Karpas-422 (cell line): ENCODE measurements at places on chromosomes 5 and 9. TPM values are rescaled to one million over a fixed set of nuclear protein-coding genes. Genes with fewer than 3 reads are reported as not detected.

- no peaks in the 10 kb centered on the region for H3K36me3 ChIP-seq
- H3K4me3 ChIP-seq: no peak overlapping the region
- H3K27ac ChIP-seq: no peak overlapping the region
- no peaks in the 10 kb centered on the region for H3K27me3 ChIP-seq
- no peak for DNase-seq
These were observed 140.5 kb downstream of the SNX18 start for GRCh38 chr5:54658010-54658409.

Gene GFI1B
- 6.0 and 6.5 TPM in 2 replicates for total RNA-seq

DNA sequence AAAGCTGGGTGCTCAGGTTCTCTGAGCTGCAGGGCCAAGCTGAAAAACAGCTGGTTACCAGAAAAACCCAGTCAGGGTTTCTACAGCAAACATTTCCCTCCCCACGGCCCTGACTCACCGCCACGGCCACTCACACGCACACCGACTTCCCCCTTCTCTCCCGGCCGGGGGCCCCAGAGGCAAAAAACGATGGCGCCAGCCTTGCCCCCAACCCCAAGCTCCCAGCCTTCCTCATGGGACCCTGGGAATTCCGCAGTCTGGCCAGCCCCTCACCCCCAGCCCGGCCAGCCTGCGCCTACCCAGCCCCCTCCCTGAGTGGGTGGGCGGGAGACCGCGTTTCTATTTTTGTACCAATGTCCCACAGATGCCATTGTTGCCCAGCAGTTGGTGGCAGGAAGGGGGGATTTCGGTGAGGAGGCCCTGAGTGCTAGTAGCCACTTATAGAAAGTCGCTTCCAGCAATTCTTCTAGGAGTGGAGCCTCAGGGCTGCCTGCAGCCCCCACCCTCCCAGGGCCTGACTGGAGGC is 18.4 kb downstream of the ENG start:
- H3K36me3 ChIP-seq: no peaks in the 10 kb centered on the region
- no peak overlapping the region for H3K27ac ChIP-seq
- peaks cover 9% of the 10 kb centered on the region for H3K4me1 ChIP-seq
- no peaks in the 10 kb centered on the region for H3K27me3 ChIP-seq
- DNase-seq: no peak

Gene TOR2A
- total RNA-seq: 10.7 and 12.7 TPM in 2 replicates

GRCh38 chr5:143284521-143284920 is 119.0 kb downstream of the NR3C1 start:
- no peak overlapping the region for H3K27ac ChIP-seq
- peaks cover 77% of the 10 kb centered on the region for H3K36me3 ChIP-seq

DNA sequence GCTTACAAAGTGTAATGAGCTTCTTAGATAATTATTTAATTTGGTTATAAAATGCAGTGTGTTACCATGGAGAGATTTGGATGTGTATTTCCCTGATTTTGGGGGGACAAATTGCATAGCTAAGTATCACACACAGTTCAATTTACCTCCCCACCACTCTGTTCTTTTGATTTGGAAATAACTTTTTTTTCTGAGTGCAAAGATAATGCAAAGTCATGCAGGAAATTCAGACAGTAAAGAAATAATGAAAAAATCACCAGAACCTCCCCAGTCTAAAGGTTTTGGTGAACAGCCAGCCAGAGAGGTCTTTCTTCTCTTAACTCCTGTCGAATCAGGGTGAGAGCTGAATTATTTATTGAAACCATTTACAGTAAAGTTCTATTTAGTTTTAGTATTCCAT is 3.2 kb downstream of the ADGRV1 start:
- no peak for DNase-seq
- no peaks in the 10 kb centered on the region for H3K36me3 ChIP-seq
- H3K4me3 ChIP-seq: no peak overlapping the region
- H3K27ac ChIP-seq: no peak overlapping the region
- no peaks in the 10 kb centered on the region for H3K4me1 ChIP-seq
- H3K27me3 ChIP-seq: no peaks in the 10 kb centered on the region

GRCh38 chr9:87498046-87498810 is 561 bp downstream of the DAPK1 start:
- no peaks in the 10 kb centered on the region for H3K36me3 ChIP-seq
- no peaks in the 10 kb centered on the region for H3K4me1 ChIP-seq
- H3K4me3 ChIP-seq: no peak overlapping the region
- H3K27ac ChIP-seq: no peak overlapping the region
- no peak for DNase-seq
- no peaks in the 10 kb centered on the region for H3K27me3 ChIP-seq
